ENCODE measurements at places on chromosomes 13 and 19.
A peak's percentile ranks its signal among the peaks of the same experiment; 100 is the strongest.

DNA sequence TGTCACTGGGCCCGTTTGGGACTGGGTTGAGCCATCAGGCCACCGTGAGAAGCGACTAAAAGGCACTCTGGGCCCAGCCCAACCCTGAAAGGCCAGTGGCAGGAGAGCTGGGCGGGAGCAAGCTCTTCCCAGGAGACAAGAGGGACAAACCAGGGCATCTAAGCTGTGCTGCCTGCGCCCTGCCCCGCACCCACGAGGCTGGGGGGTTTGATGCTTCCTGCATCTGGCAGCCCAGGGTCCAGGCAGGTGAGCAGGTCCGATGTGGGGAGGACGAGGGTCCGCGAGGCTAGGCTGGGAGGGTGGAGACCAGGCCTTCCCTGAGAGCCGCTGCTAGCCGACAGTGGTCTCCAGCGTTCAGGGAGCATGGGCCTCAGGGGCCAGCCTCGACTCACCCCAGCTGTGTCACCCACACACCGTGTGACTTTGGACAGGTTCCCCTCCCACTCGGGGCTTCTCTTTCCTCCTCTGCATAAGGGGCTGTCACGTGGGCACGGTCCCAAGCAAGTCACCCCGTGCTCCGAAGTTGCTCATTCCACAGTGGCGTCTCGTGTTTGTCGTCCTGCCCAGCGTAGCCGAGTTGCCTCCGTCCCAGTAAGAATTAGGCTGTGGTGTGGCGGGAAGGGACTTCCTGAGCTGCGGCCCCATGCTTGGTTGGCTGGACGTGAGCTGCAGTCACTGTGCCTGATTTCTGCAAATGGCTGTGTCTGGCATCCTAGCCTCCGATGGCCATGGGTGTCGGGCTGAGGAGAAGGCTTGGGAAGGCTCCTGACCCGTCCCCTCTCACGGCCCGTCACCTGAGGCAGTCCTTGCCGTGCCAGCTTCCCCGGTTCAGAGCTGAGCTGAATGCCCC lies 15.8 kb downstream of the PLIN4 start:
- DNase-seq: no peak

DNA sequence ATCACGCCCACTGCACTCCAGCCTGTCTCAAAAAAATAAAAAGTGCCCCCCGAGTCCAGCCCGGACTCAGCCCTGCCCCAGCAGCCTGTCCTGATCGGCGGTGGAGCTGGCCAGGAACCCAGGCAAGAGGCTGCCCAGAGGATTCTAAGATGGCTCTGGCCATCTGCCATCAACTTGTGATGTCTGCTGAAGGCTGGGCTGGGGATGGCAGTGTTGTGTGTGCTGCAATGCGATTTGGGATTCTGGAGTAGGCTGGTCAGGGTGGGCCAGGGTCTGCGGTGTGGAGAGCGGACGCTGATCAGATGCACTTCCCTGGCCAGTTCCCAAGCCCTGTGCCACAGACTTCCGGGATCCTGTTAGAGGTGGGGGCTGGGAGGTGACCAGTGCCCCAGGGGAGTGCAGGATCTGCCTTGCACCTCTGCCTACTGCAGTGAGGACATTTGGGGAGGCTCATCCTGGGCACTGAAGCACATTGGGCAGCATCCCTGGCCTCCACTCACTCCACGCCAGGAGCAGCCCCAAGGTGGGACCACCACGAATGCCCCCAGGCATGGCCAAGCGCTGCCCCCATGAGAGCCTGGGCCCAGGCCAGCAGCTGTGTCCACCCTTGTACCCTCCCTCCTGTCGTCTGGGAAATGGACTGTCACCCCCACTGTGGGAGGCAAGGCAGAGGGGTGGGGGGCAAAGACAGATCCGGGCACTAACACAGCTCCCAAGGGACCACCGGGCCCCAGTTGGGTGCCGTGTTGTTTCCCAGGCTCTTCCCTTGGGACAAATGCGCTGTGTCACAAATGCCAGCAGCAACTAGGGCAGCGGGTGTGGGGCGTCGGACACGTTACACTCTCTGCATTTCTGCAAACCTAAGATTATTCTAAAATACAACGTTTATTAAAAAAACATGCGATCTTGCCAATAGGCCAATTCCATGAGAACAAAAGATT lies 3.4 kb upstream of the TBXA2R start:
- no peak for DNase-seq

DNA sequence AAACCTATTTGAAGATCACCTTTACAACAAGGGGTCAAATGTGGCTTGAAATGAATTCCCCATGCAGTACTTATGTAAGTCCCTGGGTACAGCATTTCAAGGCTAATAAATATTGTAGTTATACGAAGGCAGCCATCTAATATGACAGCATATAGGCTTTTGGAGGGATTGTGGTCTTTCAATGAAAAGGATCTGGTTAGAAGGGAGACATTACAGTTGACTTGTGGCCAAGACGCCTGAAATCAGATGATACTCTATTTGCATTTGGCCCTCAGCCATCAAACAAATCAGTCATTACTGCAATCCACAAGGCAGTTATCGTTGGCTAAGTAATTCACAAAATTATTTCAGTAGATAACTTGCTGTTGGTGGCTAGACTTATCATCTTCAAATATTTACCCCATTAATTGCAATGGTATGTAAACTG lies 242.7 kb downstream of the DCLK1 start:
- peak; percentile 58 for DNase-seq

DNA sequence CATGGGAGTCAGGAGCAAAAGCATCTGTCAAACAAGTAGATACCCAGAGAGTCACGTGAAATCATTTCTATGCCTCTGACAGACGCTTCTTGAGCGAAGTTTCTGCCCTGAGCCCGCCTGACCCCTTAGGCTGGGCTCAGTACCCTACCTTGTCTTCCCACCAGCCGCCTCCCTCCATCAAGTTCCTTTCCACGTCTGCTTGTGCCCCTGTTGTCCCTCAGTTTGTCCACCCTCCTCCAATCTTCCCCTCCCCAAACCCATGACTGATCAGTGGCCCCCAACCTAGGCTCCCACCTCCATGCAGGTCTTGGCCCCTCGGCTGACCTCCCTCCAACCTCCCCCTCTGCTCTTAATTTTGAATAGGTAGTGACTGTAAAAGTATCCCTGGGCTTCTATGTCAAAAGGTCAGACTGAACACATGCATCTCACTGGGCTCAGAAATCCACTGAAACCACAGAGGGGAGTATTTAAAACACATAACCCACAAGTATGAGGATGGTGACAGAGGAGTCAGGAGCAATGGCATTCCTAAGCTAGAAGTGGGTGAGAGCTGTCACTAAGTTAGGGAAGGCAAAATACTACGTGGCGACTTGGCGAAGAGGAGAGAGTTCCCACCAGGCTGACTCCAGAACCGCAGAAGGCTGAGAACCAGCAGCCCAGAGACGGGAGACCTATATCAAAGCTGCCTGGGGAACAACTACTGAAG lies 1.7 kb upstream of the ZNF446 start:
- peak; percentile 89 for DNase-seq

DNA sequence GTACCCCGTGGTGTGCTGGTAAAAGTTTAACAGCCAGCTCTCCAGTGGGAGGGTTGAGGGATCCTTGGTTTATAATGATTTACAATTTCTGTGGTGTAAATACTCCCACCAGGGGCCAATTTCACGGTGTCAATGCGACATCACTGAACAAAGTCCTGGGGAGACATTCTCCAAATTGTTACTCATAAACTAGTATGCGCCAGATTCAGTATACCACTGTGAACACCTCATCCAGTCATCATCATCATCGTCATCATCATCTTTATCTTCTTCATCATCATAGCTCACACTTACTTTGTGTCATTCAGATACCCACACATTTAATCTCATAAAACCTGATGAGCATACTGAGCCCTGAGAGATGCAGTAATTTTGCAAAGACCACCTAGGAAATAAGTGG lies 17.2 kb upstream of the TNFSF14 start:
- no peak for DNase-seq

DNA sequence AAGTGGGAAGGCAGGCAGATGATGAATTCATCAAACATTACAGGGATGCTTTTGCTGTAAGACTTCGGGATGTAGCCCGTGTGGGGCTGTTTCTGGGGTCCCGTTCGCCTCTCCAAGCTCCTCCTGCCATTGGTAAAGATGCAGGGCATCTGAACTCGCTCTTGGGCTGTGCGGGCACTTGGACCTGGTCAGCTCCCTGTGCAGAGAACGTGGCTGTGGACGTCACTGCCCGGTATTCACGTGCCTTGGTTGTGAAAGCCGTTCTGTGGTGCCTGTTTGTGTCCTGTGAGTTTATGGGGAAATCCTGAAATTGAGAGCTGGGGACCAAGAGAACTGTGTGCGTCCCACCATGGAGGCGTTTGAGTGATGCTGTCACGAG lies 5.4 kb downstream of the TFDP1 start:
- DNase-seq: no peak

GRCh38 chr13:26509491-26509890 lies 48.0 kb upstream of the WASF3 start:
- no peak for DNase-seq

GRCh38 chr13:103033999-103034398 lies 32.2 kb downstream of the SLC10A2 start:
- no peak for DNase-seq

DNA sequence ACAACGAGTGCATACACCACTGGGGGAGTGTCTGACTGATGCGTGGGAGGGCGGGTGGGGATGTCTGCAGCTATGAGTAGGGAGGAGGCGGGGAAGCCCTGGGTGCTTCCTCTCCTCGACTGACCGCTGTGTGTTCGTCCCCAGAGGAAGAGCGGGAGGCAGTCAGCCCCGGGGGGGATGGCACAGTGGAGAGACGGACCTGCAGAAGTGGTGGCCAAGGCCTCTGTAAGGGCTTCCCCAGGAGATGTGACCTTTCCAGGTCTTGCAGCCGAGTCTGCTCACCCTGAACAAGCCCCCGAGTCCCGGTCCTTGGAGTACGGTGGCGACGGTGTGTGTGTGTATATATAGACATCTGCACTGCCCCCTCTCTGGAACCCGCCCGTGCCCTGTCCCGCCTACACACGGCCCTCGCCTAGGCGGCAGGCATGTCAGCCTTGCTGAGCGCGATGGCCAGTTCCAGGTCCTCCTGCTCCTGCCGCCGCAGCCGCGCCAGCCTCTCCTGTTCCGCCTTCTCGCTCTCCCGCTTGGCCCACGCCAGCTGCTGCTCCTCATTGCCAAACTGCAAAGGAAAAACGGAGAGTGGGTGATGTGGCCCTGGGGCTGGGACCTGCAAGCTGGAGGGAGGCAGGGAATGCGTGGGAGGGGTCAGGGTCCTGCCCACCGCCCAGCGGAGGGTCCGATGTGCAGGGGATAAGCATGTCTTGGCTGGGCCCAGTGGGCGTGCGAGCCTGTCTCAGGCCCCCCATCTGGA lies 30.8 kb downstream of the KLF2 start:
- no peak for DNase-seq

GRCh38 chr19:1085676-1086442 lies 9.3 kb downstream of the POLR2E start:
- DNase-seq: no peak

DNA sequence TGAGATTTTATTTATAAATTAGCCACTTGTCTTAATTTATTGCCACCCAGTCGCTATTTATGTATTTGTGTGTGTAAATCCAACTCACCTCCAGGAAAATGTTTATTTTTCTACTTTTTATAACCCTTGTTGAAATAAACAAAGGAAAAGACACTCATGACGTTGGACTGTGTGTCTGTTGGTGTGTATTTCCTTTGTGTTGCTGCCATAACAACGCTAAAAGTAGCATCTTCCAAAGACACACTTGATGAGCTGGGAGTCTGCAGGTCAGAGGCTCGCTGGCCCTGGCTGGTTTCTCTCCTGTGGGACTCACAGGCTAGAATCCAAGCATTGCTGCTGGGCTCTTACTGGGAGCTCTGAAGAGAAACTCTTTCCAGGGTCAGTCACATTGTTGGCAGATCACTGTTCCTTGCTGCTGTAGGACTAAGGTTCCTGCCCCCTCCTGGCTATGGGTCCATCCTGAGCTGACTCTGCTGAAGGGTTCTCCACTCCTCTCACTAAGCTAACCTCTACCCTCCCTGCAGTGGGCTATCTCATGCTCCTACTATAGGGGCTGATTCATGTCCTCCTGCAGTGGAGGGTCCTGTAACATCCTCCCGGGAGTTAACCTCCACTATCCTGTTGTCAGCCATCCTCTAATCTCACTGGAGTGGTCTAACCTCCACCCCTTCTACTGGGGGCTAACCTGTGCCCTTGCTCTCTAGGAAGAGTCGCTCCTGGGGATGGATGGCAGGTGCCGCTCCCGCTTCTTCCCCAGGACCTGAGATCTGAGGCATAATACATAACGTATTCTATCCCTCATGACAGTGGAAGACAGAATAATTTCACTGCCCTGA lies 2.1 kb downstream of the IFNL2 start:
- no peak for DNase-seq

GRCh38 chr19:54425382-54425723 lies 10.1 kb downstream of the TTYH1 start:
- DNase-seq: no peak

GRCh38 chr13:31409678-31410356 lies 210.0 kb downstream of the B3GLCT start:
- peak; percentile 21 for DNase-seq
